ENCODE measurements at places on chromosomes 3 and 15. TPM values are rescaled to one million over a fixed set of nuclear protein-coding genes. Genes with fewer than 3 reads are reported as not detected.

Gene C2CD4A
- total RNA-seq, result 0.27 TPM

Gene TRIM71
- not detected for total RNA-seq

Gene VIPR1
- total RNA-seq, result 8.9 TPM

Gene ATG7
- 62.9 TPM for total RNA-seq

Gene LRRK1
- 11.3 TPM for total RNA-seq

Gene TEX264
- total RNA-seq, result 72.4 TPM

Gene COX17
- total RNA-seq, result 61.4 TPM

Gene DNAH12
- 0.28 TPM for total RNA-seq

GRCh38 chr3:184008161-184008560 lies 9.5 kb downstream of the ABCC5 start:
- DNase-seq, result no peak

DNA sequence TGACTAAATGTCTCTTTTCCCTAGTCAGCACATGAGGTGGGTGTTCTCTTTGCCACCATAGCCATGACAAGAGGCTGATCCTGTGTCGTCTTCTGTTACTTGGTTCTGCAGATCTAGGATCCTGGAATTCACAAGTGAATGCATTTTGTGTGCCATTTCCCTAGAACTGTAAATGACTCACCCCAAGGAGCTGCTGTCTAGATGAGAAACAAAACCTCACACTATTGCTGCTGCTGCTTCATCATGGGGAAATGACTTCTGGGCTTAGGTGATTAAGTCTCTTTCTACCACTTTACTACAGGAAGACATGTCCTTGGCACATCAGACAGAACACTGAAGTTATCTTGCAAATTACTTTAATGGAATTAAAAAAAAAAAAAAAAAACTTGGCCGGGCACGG lies 54.9 kb downstream of the SLCO3A1 start:
- DNase-seq, result no peak

DNA sequence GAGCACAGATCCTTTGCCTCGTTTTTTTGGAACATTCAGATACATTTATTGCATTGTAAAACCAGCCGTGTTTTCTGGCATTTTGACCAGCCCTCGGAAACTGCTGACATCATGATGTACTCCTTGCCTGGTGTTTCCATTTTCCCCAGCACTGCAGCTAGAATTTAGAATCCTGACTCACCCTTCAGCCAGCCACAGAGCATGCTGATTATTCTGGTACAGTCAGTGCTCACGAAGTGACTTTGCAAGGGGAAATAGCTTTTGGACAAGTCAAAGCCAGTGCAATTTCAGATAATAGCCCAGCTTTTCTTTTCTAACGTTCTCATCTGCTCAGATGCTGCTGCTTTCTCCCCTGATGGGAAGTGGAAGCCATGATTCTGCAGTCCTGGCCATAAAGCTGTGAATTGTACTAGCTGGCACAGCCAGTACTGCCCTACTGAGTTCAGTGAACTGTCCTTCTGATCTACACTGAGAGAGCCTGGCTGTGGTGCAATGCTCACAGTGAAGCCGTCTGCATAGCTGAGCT lies 12.1 kb upstream of the CNBP start:
- peak; percentile 88 for DNase-seq

DNA sequence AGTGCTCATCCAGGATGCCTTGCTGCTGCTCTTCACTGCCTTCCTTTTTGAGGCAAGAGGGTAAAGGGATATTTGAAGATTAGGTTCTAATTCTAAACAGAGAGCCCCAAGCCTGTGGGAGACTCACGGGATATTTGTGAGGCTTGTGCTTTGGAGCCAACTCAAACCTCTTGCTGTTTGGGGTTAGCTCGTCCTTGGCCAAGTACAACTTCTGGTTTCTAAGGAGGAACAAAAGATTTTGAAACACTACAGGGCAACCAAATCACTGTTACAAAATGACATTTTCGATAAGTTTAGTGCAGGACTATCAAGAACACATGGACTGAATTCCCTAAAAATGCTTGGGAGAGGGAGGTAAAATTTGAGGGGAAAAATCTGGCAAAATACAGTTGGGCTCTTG lies 190.2 kb downstream of the RORA start:
- DNase-seq, result no peak

GRCh38 chr15:29822684-29823459 lies 604 bp upstream of the TJP1 start:
- peak; percentile 87 for DNase-seq

DNA sequence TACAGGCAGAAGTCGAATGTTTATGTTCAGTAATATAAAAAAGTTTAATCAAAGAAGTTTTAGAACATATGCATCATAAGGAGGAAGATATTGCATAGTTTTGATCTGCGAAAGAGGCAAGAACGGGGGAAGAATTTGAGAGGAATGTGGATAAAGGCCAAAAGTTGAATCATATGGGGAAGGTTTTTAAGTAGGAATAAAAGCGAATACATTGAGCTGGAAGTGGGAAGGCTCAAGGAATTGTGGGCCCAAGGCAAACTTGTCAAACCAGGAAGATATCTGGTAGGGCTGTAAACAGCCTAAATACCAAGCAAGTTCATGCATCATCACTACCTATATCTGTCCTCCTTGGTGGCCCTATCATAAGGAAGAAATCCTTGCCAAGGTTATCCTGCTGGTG lies 186.9 kb downstream of the MAGI1 start:
- DNase-seq, result no peak

DNA sequence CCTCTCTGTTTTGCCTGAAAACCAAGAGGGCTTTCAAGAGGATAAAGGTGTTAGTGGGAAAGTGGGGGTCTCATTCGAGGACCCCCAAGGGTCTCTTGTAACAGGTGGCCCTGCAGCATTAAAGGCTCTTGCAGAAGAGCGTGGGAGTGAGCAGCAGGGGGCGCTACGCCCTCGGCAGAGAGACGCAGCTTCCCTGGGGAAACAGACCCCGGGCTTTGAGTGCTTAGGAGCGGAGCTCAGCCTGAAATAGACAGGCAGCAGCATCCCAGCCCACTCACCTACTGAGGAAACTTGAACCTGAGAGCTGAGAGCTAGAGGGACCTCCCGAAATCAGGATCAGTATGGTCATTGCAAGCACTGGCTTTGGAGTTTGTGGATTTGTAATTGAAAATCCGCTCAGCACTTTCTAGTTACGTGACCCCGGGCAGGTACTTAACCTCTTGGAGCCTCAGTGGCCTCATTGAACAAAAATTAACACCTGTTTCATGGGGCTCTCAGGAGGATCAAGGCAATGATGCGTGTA lies 25.7 kb downstream of the RPLP1 start:
- no peak for DNase-seq

DNA sequence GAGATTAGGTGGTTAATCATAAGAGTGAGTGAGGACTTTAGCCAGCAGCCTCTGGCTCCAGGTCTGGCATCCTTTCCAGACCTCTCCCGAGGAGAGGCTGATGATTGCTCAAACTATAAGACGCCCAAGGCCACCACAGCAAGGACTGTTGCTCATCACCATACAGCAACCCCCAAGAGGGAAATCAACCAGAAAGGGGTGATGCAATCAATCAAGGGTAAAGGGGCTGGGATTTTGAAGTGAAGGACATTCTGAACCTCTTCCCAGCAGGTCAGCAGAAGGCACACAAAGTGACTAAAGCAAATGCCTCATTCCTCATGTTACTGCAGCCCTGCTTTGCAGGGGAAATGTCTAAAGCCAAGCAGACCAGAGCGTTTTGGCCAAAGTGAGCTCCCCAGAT lies 247.3 kb upstream of the IGF1R start:
- peak; percentile 80 for DNase-seq

GRCh38 chr3:122754929-122755328 lies 38.7 kb downstream of the HSPBAP1 start:
- DNase-seq, result no peak

DNA sequence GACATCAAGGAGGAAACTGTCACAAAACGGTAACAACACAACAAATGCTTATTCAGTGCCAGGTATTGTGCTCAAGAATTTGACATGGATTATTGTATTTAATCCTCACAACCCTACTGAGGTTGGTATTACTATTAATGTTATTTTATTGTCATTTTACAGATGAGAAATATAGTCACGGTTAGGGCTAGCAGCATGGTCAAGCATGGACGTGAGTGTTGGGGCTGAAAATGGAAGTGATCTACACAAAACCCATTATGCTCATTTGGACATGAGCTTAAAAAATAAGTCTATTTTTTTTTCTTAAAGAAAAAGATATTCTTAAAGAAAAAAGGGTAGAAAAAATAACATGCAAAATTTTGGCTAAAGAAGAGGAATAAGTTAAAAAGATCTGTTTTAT lies 141.3 kb upstream of the SOX2 start:
- DNase-seq, result no peak

DNA sequence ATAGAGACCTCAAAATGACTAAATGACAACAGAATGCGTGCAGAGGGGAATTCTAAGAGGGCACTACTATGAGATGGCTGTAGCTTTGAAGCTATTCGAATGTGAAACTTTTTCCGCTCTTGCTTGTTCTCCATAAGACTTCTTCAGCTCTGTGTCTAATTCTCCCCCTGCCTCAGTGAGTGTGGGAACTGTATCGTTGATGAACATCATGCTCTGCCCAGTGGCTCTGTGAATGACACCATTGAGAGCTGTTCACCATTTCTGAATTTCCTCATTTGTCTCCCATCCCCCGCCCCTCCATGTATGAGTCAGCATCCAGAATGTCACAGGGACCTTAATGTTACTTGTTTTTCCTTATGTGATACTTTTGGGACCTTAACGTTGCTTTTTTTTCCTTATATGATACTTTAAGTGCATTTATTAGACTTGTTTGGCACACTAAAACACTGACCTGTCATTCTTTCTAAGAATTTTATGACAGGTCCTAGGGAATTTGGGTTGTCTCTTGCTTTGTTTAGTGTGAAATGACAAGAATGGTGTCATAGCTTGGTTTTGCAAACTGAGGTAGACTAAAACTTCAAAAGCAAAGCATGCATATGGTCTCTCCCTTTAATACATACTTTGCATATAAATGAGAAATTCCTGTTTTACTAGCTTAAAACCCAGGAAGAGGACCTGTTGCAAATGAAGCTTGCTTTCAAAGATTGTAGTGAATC lies 99.6 kb downstream of the FNDC3B start:
- DNase-seq, result peak; percentile 79

- DNase-seq, result no peak
Observed at GRCh38 chr3:53035825-53036619, 9.9 kb downstream of the SFMBT1 start.

Measured in sigmoid colon (tissue), 7 donors.